AG09309 (cell line): ENCODE measurements at places on chromosomes 12 and 14.
A peak's percentile ranks its signal among the peaks of the same experiment; 100 is the strongest.

- peak; percentile 39 for DNase-seq
These were observed 54.9 kb upstream of the NUDT4 start for GRCh38 chr12:93322784-93323183.

- DNase-seq: no peak
These were observed 187.2 kb downstream of the RPL10L start for GRCh38 chr14:46464341-46464740.

- DNase-seq: no peak
These were observed 25.1 kb downstream of the KRT80 start for GRCh38 chr12:52166672-52167071.

GRCh38 chr12:124422570-124423523 lies 128.0 kb downstream of the RFLNA start:
- DNase-seq: peak; percentile 86

DNA sequence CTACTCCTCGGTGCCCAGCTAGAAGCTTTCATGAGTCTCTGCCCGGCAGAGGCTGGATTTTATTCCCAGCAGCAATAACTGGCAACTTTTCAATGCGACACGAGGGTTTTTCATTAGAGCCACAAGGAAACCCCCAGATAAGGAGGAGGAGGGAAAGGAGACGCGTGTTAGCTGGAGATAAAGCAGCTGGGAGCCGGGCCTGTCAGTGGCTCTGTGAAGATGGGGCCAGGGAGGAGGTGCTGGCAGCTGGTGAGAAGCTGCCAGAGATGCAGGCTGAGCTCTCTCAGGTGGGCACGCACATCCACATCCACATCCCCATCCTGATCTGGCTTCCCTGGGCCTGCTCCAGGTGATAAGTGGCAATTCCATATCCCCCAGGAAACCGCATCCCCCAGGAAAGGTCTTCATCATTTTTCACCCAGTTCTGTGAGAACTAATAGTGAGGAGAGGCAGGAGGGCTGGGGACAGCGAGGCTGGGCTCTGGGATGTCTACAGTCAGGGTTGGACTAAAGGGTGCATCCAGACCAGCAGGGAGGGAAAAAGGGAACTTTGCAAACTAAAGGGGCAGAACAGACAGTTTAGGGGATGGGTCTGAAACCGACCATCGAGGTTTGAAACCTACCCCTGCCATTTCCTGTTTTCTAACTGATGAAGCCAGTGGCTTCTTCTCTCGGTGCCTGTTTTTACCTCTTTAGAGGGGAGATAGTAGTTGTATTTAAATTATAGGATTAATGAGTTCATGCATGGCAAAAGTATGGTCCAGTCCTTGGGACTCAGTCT lies 413.2 kb downstream of the DPF3 start:
- DNase-seq: no peak

DNA sequence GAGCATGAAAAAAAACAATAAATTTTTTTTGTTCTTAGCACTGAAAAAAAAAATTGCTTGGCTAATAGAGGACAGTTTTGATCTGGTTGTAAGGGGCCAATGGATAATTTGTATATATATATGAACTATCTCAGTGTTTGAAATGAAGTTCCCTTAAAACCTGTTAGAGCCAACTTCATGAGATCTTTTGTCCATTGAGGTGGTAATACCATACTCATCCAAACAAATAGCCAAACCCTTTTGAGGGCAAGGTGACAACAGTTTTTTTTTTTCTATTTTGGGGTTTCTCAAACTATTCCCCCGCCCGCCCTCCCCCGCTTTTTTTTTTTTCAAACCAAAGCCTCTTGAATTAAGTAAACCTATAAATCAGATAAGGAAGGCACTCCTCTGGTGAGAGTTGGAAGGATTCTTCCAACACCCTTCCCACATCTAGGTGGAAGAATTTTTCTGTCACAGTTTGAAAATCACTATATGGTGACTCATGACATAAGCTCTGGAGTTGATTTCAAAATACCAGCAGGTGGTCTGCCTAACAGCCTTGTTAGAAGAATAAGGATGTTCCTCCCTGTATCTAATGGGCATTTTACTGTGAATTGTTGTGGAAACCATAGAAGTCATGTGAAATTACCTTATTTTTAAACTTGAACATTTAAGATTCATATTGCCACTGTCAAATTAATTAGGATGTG lies 10.2 kb downstream of the ARHGAP5 start:
- no peak for DNase-seq

DNA sequence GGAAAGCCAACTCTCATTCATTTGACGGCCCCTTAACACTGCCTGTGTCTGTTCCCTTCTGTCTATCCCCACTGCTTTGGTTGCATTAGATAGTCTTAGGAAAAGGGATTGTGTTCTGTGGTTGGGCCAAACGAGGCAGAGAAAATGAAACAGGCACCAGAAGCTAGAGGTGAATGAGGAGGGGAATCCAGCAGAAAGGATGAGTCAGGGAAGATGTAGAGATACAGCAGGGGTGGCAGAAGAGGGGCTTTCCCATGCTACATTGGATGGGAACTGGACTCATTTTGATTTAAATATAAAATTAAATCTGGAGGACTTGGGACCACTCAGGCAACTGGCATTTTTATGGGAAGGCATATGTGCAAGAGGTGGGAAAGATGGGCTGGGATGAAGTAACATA lies 43.3 kb downstream of the OTOGL start:
- no peak for DNase-seq

GRCh38 chr12:97559267-97559666 lies 96.7 kb downstream of the RMST start:
- DNase-seq: no peak

- no peak for DNase-seq
These were observed 76.1 kb downstream of the ALG10B start for GRCh38 chr12:38392554-38393144.

DNA sequence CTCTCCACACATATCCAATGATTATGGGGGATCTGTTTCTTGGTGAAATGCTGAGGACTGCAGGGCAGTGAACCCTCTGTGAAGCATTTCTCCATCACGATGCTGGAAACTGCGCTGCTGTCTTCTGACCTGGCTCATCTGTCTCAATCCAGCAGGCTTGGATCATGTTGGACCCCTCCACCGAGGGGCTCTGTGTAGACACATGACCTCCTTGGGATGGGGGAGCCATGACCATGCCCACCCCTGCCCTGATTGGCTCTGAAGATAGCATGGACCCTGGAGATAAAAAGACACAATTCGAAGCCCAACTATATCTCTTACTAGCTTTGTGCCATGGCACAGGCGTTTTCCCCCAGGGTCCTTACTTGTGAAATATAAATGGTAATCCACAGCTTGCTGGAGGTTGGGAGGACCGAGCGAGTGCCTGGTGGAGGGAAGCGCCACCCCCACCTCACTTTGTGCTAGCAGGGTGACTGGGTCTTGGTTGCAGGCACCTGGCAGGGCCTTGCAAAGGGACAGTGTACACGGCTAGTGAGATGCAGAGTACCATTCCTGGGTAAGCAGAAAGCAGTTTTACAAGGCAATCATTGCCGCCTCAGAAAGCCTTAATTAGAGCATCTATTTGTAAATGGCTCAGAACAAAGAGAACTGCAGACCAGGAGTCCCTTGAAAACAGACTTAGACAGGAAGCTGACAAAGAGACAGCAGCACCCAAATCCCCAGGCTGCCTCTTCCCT lies 2.4 kb upstream of the KRT83 start:
- no peak for DNase-seq

DNA sequence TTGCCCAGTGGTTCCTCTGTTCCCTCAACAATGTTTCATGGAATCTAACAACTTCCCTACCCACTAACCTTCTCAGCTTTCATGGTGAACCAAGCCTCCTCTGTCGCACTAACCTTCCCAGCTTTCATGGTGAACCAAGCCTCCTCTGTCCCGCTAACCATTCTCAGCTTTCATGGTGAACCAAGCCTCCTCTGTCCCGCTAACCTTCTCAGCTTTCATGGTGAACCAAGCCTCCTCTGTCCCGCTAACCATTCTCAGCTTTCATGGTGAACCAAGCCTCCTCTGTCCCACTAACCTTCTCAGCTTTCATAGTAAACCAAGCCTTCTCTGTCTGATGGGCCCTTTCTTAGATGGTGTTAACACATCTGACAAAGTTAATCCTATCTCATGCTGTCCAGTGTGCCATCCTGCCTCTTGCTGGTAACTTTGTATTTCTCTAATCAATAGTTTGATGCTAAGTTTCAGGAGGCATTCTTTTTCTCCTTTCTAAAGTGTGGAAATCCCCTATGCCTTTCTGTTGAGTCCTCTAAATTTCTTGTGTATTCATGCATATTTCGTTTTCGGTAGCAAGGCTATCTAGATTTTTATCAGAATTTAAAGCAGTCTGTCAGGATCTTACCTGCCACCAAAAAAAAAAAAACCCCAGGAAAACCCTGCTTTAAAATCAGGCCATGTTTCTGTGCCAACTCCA lies 26.8 kb upstream of the KCNK13 start:
- DNase-seq: no peak

- no peak for DNase-seq
These were observed 61.6 kb upstream of the GNPNAT1 start for GRCh38 chr14:52852810-52853521.

DNA sequence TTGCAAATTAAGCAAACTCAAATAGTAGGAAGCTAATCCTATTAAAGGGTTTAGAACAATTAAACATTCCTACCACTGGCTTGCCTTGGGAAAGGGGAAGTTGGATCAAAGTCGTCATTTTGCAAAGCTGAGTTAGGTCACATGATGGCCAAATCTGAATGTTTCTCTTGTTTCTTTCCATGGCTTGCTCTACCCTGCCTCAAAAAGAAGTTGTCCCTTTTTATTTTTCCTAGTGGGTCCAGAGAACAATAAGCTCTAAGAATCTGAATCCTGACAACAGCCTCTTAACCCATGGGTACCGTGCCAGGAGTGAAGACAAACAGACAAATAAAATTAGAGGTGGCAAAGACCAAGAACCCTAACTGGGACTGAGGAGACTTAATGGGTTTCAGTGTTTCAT lies 26.2 kb upstream of the NPFF start:
- DNase-seq: no peak

DNA sequence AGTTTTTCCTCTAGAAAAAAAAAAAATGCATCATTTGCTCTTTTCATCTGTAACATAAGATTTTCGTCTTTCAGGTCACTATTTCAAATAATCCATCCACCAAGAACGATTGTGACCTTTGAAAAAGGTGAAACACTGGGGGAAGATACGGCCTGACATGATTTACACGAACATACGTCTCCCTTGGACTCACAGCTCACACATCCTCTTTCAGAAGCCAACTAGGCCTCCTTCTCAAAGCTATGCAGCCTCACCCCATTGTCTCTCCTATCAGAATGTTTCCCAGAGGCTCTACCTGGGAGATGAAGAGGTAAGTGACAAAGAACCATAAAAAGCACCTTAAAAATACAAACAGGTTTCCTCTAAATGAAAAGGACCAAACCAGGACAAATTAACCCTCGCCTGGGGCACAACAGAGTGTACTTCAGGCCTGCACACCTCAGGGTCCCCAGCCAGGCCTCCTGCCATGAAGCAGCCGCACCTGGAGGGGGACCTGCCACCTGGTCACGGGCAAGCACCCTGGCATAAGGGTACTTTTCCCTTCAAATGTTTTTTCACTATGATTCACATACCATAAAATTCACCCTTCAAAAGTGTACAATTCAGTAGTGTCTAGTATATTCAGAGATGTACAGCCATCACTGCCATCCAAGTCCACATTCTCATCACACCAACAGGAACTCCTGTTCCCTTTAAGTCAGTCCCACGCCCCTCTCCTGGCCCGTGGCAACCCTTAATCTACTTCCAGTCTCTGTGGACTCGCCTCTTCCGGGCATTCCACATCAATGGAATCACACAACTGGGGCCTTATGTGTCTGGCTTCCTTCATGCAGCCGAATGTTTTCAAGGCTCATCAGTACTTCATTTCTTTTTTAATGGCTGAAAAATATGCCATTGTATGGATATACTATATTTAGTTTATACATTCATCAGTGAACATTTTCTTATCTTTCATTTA lies 5.4 kb downstream of the SLC15A4 start:
- DNase-seq: peak; percentile 32

GRCh38 chr14:69460093-69460701 lies 24.3 kb upstream of the PLEKHD1 start:
- peak; percentile 71 for DNase-seq

DNA sequence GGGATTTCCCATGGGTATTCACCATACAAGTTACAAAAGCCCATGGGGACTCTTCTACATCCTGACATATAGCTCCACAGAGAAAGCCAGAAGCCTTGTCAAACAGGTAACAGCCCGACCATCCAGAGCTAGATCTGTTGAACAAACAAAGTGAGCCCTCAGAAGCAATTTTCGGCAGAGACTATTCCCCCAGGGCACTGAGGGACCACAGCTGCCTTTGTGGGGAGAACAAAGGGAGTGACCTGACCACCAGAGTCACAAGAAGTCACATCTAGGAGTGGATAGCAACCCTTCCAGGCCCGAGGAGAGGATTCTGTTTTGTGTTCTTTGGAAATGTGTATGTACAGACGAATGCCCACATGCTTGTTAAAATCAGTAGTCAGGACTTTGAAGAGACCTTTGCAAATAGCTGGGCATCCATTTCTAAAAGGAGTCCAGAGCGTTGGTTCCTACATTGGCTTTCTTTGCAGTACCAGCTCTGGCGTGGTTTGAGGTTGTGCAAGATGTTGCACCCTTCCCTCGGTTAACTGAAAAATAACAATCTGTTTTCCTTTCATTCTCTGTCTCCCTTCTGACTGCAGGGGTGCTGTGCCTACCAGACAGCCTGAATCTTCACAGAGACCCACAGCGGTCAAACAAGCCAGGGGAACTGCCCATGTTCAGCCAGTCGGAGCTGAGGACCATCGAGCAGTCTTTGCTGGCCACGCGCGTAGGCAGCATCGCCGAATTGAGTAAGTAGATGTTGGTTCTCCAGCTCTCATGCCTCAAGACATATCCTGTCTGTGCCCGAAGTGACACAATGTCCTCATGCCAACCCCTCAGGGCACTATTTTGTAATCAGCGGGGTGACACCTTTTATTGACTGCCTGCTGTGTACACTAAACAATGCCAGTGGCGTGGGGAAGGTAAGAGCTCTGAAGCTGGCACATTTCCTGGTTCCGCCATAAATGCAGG lies 165.4 kb upstream of the PWP1 start:
- no peak for DNase-seq

DNA sequence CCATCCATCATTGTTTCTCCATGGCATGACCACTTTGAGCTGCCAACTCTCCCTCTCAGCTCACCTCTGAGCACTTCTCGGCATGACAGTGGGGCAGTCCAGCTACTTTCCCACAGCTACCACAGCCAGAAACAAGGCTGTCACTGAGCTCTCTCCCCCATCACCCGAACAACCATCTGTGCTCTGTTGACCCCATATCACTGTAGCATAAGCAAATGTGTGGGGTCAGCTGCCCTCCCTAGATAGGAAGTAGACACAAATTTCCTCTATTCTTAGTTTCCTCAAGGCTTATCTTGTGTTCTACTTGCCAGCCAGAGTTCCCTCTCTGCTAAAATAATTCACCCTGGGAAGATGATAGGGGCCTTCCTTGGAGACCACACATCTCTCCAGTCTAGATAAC lies 82.6 kb upstream of the FUT8 start:
- DNase-seq: no peak
